ENCODE measurements at places on chromosomes 5 and 9.

GRCh38 chr5:13325765-13326164 is 618.7 kb downstream of the DNAH5 start:
- no peak for DNase-seq

- DNase-seq: no peak
These were observed 4.0 kb upstream of the ZSWIM6 start for GRCh38 chr5:61327760-61328753.

DNA sequence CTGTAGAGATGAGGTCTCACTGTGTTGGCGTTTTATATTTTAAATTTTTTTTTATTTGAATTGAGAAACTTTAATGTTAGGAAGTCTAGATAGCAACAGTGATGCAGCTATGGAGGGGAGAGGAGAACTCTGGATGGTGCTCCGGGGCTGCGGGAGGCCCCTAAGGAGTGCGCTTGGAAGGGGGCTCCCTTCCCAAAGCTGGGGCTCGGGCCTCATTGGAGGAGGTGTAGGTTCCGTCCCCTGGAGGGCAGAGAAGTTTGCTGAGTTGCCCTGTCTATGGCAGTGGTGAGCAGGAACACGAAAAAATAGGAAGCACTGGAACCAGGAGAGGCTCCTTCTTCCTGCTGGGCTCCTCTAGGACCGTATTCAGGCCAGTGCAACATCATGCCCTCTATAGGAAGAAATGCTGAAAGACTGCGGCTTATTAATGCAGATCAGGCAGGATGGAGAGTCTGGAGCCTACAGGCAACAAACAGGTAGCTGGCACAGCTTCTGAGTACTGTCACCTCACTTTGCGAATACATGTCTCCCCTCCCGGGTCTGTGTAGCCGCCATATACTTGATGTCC is 16.1 kb downstream of the AHRR start:
- peak; percentile 49 for DNase-seq

DNA sequence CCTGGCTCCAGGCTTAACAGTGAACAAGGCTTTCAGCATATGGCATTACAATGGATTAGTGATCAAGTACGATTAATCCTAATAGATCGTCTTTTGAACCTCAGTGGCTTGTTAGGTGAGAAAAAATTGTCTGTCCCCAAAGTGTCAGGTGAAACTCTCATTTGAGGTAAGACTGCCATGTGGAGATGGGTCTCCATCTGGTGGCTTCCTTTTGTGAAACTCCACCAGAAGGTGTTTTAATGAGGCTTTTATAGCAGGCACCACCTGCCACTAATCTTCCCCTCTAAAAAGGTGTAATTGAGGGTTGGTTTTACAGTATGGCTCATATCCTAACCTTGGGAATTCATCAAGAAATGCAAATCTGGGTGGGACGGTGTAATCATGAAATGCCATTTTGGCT is 471.1 kb upstream of the MPDZ start:
- no peak for DNase-seq

DNA sequence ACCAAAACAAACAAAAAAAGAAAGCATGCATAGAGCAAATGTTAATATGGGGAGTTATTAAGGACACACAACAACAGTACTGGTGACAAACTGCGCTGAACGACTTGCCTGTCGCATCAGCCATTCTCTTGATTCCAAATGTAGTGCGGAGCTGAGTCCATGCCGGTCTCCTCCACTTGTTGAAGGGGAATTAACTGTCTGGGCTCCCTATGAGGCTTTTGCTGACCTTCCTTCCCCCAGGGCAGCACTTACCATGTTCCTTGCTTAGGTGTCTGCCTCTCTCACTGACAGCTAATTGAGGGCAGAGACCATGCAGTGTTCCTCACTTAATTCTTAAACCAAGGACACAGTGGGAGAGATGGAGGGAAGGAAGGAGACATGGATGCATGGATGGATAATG is 40.8 kb upstream of the FAT2 start:
- no peak for DNase-seq

DNA sequence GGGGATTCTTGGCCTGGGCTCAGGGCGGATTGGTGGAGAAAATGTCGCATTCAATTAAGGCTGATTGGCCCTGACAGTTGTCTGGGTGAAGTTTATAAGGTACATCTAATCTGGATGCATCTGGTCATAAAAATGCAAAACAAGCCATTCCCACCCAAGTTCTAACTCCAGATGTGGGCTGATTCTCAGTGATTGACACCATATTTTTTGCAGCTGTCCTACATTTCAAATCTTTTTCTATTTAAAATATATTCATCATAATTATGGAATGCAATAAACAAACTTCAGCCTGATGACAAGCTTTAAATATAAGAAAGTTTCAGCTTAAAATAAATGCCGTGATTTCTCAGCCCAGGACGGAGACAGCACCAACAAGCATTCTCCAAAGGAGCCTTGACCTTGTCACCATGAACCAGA is 146.4 kb upstream of the SMIM23 start:
- no peak for DNase-seq

GRCh38 chr5:150192462-150192861 is 2.6 kb downstream of the SLC6A7 start:
- DNase-seq: no peak

GRCh38 chr5:59178482-59178881 is 595.6 kb downstream of the RAB3C start:
- no peak for DNase-seq
